ENCODE measurements at places on chromosomes 7 and 10.

DNA sequence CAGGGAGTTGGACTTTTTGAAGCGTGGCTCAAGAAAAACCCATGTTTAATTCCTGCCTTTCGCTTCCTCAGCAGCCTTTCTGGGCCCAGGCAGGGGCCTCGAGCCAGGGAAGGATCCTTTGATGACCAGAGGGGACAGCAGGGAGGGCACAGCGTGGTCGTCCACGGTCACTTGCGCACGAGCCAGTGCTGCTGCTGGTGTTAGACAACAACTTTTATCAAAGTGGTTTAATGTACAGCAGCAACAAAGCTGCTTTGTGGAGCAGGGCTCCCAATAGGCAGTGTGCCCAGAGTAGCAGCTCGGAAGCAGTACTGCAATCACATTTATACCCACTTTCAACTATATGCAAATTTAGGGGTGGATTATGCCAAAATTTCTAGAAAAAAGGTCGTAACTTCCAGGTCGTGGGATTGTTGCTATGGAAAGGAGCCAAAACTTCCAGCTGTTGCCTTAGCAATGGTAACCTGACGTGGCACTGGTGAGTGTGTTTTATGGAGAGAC is 6.1 kb downstream of the GIMAP1 start:
- no peak for DNase-seq

DNA sequence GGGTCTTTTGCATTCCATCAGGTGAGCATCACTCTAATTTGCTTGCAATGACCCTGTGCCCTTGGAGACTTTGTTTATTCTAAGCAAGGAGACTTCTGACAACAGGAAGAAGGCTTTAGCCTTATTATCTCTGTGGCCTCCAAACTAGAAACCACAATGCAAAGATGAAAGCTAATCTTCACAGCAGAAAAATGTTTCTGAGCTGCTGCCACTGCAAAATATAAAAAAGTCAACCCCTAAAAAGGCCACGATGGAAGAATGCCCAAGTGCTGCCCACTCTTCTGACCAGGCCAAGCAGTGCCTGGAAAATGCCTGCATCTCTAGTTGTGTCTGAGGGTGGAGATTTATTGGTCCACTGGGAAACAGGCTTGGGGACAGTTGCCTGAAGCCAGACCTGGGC is 299.9 kb downstream of the C7orf25 start:
- DNase-seq, result no peak

DNA sequence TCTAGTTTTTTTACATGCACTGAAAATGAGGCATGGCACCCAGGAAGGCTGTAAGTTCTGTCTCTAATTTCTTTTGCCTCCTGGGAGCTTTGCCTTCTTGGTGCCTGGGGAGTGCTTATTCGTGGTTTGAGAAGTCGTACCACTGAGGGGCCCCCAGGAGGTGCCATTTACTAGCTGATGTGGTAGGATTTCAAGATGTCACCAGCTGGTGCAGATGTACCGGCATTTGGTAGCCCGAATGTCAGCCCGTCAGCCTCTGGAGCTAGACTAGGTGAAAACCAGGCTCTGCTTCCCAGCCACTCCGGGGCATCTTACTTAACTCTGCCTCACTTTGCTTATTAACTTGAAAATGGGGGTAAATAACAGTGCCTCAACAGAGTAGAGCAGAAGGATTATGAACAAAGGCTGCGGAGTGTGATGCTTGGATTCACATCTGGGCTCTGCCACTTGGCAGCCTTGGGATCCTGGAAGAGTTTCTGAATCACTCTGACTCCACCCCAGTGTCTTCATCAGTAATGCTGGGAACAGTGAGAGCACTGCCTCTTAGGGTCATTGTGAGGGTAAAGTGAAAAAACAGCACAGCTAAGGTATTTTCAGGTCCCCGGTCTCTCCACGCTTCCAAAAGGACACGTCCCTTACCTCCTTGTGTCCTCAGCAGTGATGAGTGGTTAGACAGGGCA is 31.4 kb upstream of the BTBD16 start:
- no peak for DNase-seq

- DNase-seq, result no peak
Observed at GRCh38 chr7:157668884-157669767, 332.3 kb downstream of the DNAJB6 start.

DNA sequence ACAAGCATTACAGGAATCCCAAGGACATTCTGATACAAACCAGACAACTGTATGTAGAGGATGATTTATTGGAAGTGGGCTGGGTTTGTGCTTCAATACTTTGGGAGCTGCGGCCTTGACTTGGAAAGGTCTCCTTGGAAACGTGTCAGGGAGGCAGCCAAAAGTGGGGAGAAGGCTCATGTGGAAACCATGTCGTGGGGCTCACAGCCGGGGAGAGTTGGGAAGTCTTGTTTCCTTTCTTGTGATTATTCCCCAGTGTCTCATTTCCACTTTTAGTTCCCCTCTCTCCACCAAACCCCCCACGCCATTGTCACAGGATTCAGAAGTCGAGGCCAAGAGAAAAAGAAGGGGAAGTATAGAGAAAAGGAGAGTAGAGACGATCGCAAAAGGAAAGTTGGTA is 53.9 kb upstream of the SFMBT2 start:
- DNase-seq, result no peak
